CD4-positive, alpha-beta memory T cell (primary cell): ENCODE measurements at places on chromosomes 4 and X.

DNA sequence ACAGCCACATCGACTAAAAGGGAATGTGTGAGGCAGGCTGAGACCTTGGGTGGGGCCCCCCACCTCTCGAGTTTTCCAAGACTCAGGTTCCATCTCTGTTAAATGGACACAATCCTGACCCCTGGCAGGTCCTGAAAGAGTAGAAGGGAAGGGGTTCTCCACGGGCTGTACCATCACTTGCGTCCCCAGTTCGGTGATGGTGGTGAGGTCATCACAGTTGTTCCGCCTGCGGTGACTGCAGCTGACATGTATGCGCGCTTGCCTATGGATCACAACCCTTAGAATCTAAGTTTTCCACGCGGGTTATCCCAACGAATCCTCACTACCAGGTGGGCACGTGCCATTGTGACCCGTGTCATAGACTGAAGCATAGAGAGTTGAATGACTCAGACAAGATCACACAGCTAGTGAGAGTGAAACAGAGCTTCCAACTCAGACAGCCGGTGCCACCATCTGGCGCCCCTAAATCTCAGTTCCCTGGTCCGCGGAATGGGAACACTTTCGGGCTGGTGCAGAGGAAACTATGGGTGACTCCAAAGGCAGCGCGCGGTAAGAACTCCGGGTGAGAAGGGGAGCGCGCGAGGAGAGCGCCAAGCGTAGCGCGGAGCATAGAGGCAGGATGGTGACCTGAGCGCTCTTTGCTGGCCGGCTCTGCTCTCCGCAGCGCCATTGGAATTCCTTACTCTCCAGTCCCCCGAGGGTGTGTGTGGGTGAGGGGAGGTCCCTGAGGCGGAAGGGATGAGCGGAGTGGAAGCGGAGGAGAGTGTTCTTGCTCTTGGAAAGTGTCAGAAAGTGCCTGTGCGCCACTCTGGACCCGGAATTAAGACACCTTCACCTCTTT lies 10.5 kb downstream of the MSX1 start:
- no peak for DNase-seq

- no peak for DNase-seq
Measured at GRCh38 chr4:103664436-103665075, 55.2 kb downstream of the TACR3 start.

GRCh38 chrX:153768311-153769157 lies 4.5 kb downstream of the PLXNB3 start:
- no peak for DNase-seq

GRCh38 chrX:24380262-24381187 lies 20.1 kb downstream of the SUPT20HL1 start:
- DNase-seq = no peak

GRCh38 chr4:168878623-168879022 lies 131.4 kb downstream of the CBR4 start:
- no peak for DNase-seq

GRCh38 chr4:124318292-124318691 lies 394.2 kb downstream of the ANKRD50 start:
- no peak for DNase-seq

GRCh38 chr4:726838-727237 lies 21.2 kb downstream of the PCGF3 start:
- no peak for DNase-seq

GRCh38 chrX:19750783-19751467 lies 136.5 kb downstream of the SH3KBP1 start:
- DNase-seq = no peak

- DNase-seq = peak; percentile 27
Measured at GRCh38 chr4:105145903-105146275, 787 bp upstream of the TET2 start.

DNA sequence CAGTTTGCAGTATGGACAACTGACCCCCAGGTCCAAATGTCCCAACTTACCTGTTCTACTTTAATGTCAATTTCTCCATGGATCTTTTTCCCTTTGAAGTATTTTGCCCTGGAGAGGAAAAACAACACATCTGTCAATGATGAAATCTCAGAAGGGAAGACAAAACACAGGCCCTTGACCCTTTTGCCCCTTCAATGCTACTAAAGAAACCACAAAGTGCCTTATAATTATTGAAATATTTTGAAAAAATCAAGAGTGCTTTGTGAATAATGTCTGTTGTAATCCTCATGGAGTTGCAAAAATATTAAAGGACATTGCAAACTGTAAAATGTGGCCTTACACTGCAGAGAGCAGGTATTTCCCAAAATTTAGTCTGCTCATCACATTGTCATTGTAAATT lies 12.6 kb downstream of the SYN1 start:
- DNase-seq = no peak

- DNase-seq = no peak
Measured at GRCh38 chr4:139795527-139796314, 130.1 kb downstream of the MGST2 start.

DNA sequence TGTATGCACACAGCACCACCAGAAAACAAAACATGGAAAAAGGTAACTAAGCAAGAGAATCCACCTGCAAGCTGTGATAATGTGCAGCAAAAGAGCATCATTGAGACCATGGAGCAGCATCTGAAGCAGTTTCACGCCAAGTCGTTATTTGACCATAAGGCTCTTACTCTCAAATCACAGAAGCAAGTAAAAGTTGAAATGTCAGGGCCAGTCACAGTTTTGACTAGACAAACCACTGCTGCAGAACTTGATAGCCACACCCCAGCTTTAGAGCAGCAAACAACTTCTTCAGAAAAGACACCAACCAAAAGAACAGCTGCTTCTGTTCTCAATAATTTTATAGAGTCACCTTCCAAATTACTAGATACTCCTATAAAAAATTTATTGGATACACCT lies 90.2 kb downstream of the TET2 start:
- DNase-seq = no peak
